ENCODE measurements at places on chromosomes 2 and 18.

DNA sequence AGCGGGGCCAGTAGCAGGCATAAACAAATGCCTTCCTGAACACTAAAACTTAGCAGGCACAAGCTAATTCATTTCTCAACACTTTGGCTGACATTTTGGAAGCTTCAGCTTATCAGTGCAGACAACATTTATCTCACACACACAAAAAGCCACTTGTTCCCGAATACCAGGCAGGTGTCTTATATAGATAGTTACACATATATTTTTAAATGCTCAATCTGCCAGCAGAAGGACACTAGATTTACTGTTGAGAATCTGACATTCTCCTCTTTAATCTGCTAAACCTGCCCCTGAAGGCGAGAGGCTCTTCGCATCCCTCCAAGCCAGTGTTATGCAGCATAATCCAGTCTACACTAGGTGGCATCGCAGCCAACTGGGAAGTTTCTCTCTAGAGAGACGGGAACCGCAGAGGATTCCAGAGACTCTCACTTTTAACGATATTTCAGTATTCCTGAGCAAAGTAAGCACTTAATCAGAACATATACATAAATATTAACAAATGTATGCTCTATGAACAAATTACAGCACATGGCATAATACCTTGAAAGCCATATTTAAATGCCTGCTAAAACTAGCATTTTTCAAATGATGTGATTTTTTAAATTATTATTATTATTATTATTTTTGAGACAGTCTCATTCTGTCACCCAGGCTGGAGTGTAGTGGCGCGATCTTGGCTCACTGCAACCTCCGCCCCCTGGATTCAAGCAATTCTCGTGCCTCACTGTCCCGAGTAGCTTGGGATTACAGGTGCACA, 90.2 kb upstream of the SCG2 start:
- DNase-seq, result peak; percentile 29

GRCh38 chr2:196607073-196607472, 32.4 kb upstream of the CCDC150 start:
- DNase-seq, result no peak

DNA sequence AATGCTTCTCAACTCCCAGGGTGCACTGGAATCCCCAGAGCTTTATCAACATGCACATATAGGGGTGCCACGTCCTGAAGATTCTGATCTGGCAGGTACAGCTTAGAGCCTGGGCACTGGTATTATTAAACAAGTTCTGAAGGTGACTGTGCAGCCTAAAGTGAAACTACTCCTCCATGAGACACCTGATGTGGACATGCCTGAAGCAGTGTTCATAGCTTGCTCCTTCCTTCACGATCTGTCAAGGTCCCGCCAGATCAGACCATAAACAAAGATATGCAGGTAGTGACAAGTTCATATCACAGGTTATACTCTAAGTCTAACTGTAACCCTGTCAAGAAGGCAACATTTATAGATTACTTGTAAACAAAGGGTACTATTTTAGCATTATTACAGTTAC, 65.3 kb upstream of the DNER start:
- DNase-seq, result no peak

DNA sequence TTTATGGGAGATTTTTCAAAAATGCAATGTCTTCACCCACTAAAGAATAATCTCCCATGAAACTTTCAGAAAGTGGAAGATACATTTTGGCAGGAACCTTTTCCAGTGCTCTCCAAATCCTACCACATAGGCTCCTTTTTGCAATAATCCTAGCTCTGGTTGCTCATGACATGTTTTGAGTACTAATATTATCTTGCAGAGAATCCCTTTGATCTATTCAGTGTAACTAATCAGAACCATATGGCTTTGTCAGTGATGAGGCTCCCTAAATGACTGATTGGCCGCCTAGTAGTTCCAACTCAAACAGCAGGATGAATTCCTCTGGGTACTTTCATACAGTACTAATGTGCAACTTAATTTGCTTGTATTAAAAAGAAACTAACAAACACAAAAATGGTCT, 544.0 kb upstream of the FAM98A start:
- no peak for DNase-seq

GRCh38 chr2:196434217-196434616, 205.3 kb upstream of the CCDC150 start:
- DNase-seq, result no peak

DNA sequence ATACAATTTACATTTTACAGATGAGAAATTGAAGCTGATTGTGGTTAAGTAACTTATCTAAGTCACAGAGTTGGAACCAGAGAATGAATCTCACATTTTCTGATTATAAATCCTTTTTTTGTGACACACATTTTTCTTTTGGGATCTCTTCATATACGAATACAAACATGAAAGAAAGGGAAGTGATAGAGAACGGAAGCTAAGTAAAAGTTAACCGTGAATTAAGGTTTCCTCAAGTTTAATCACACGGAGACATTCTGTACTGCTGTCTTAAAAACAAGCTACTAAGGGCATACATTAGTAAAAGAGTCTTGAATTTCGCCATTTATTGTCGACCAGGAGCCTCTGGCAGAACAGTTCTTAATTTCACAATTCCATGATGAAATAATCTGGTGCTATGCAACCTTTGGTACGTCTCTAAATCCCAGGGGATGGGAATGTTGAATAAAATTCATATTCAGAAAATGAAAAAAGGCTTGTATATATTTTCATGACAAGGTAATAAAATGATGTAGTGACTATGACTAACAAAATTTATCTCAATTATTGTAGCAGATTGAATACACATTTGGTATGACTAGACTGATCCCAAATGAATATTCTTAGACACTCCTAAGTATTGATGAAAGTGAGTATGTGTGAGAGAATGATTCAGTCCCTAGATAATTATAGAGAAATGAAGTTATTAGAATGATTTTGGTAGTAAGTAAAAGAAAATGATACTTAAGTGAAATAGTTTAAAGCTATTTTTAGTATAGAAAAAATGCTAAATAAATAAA, 40.3 kb upstream of the ZSWIM2 start:
- DNase-seq, result no peak

DNA sequence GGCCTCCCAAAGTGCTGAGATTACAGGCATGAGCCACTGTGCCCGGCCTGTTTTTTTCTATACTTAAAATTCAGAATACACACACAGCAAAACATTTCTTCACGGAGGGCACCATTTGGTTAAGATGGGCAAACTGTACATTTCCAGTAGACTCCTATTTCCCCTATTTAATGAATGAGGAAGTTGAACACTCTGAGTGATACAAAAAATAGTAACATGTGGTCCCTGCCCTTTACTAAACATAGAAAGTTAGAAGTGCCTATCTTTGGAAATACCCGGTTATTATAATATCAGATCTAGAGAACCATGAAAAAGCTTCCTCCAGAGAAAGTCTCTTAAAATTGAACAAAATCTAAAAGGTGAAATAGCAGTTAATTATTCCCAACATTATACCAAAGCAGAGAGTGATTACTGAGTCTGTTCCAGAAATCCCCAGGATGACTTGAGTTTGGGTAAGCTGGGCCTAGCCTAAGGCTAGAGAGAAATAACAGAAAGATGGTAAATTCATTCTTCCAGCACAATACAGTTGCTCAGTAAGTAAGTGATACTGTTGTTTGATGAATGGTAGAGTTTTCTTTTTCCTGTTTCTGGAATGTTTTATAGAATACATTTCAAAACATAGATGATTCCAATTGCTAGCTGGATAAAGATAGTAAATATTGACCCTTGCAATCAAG, 23.3 kb upstream of the RMC1 start:
- no peak for DNase-seq

DNA sequence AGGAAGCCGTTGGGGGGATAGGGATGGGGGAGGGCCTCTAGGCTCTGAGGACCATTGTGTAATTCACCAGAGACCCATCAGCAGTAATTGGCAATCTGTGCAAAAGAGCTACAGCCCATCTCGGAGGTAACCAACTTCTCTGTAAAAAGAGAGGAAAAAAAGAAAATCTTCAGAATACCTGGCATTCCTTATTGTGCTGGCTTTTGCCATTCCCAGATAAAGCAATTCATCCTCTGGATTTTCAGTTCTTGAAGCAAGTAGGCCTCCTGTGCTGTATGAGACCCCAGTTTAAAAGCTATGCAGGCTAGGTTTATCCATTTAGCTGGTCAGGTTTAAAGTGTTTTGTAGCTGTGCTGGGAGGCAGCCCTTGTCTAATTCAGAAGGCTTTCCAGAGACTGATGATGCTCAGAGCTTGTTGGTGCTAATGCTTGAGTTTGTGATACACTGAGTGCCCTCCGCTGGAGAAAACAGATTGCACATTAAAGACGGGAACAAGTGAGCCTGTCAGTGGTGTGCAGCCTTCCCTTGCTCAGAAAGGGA, at the start of gene LRRTM4:
LRRTM4 (minus strand) TSS at position 446 of the 540 bp plus-strand sequence.
- peak; percentile 80 for DNase-seq

DNA sequence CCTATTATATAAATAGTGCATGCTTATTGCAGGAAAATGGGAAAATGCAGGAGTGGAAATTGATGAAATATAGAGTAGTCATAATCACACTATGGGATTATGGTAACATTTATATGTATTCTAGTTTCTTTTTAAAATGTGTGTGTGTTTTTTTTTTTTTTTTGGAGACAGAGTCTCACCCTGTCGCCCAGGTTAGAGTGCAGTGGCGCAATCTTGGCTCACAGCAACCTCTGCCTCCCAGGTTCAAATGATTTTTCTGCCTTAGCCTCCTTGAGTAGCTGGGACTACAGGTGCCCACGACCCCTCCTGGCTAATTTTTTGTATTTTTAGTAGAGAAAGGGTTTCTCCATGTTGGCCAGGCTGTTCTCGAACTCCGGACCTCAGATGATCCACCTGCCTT, 47.0 kb downstream of the BIRC6 start:
- DNase-seq, result no peak

Measured in globus pallidus (tissue), 1 donor.